ENCODE measurements at places on chromosomes 6 and 20.
A peak's percentile ranks its signal among the peaks of the same experiment; 100 is the strongest.

GRCh38 chr20:53500651-53501050 lies 93.0 kb downstream of the ZNF217 start:
- DNase-seq: no peak

DNA sequence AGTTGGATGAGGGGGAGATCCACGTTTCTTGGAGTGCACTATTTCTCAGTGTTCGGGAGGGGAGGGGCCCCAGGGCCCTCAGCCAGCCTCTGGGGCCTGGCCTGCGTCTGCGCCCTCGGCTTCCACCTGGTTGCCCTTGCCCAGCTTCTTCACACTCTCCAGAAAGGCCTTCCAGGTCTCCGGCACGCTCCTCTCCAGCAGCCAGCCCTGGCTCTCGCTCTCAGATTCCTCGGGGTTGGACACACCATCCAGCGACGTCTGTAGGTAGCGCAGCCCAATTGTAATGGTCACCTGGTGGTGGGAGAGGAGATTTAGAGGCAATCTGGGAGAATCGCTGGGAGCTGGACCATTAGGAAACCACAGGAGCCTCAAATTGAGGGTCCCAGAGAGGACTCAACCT lies 24.2 kb downstream of the PRPH2 start:
- DNase-seq: no peak

- no peak for DNase-seq
These were observed 648.0 kb upstream of the GJE1 start for GRCh38 chr6:141484711-141485110.

- peak; percentile 61 for DNase-seq
These were observed 2.8 kb upstream of the KCNQ2 start for GRCh38 chr20:63475209-63475608.

DNA sequence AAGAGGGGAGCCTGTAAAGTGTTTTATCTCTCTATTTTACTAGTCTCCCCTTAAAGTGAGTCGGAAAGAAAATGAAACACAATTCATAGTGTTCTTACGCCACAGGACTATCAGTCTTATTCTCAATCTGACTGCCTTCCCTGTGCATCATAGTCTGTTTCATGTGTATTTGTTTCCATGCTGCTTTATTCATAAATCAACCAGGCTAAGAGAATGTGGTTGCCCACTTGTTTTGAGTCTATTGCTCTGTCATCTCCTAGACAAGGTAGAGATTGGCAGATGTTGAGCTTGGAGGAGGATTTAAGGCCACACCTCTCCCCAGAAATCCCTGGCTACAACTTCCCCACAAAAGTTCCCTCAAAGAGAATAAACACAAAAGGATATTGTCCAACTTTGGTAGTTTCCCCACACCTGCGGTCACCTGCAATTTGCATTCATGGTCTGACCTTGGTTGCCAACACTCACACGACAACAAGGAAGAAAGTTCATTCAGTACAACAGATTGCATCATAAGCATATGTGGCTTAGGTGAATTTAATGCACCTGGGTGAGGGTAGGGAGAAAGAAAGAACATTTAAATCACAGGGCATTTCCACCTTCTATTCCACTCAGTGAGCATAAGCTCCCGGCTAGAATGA lies 167.1 kb upstream of the FBXL4 start:
- no peak for DNase-seq

DNA sequence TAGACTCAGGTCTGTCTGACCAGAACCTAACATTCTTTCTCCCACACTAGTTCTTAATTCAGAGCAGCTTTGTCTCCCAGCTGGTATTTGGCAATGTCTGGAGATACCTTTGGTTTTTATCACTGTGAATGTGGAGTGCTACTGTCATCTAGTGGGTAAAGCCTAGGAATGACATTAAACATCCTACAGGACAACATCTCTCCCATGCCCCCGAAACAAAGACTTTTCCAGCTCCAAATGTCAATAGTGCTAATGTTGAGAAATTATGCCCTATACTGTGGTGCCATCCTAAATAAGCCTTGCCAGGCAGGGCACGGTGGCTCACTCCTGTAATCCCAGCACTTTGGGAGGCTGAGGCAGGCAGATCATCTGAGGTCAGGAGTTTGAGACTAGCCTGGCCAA lies 4.2 kb upstream of the TTPAL start:
- DNase-seq: no peak

DNA sequence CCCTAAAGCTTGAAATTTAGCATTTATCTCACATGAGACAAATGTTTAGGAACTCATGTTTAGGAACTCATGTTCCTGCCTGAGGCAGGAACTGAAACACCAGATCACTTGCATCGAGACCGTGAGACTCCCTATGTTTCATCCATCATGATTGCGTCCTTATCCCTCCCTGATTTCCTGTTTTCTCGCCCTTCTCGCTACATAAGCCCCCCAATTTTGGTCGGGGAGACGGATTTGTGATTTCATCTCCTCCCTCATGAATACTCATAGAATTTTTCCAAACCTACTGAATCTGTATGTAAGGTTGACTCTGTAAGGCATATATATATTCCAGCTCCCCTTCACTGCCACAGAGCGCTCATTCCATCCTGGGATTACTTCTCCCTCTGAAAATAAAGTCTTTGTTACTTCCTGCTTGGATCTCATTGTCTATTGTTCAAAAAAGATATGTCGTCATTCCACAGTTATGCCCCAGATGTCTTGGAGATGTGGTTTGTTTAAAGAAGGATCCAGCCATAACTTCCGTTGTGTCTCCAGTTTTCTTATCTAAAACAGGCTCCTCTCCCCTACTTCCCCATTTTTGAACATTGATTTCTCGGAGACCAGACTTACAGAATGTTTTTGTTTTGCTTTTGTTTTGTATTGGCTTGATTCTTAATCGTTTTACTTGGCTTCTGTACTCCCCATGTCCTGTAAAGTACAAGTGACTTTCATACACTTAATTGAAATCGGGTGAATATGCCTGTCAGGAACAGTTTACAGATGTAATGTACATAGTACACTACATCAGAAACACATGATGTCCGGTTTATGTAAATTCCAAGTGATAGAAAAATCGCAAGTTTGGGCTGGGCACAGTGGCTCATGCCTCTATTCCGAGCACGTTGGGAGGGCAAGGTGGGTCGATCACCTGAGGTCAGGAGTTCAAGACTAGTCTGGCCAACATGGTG lies 118.7 kb downstream of the HFE start:
- DNase-seq: no peak

DNA sequence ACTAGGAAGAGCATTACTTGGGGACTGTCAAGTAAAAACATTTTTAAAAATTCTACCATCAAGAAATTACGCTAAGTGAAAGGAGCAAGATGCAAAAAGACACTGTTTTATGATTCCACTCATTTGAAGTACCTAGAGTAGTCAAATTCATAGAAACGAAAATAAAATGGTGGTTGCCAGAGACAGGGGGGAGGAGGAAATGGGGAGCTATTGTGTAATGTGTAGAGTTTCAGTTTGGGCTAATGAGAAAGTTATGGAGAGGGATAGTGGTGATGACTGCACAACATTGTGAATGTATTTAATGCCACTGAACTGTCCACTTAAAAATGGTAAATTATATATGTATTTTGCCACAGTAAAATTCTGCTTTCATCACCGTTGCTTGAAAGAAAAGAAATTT lies 83.8 kb downstream of the UST start:
- DNase-seq: no peak

DNA sequence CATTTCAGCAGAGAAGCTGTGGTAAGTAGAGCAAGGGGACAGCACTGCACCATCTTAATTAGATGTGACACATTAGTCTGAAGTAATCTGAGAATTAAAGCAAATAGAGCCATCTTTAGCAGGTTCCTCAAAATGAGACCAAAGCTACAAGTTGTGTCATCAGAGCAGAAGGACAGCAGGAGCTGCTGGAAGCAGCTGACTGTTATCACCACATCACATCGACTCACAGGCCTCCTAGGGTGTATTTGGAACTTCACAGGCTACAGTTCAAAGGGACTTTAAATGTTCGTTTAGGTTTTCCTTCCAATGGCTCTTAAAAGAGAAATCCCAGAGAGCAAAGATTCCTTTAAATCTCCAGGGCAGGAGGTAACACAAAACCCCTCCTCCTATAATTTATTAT lies 69.5 kb downstream of the LCA5 start:
- no peak for DNase-seq

DNA sequence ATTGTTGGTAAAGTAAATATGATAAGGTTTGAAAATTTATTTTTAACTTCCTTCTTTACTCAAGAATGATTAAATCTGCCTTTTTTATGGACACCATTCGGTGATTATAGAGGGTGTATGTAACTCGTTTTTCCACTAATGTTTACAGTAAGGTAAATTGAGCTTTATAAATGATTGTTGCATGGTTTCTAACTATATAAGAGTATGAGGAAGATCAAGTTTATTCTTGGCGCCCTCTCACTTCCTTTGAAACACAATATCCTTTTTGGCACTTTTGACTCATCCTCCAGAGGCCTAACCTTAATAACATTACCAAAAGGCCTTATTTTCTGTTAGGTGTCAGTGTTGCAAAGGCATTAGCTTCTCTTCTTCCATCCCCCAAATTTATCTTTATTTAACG lies 41.8 kb upstream of the MTRF1L start:
- no peak for DNase-seq

DNA sequence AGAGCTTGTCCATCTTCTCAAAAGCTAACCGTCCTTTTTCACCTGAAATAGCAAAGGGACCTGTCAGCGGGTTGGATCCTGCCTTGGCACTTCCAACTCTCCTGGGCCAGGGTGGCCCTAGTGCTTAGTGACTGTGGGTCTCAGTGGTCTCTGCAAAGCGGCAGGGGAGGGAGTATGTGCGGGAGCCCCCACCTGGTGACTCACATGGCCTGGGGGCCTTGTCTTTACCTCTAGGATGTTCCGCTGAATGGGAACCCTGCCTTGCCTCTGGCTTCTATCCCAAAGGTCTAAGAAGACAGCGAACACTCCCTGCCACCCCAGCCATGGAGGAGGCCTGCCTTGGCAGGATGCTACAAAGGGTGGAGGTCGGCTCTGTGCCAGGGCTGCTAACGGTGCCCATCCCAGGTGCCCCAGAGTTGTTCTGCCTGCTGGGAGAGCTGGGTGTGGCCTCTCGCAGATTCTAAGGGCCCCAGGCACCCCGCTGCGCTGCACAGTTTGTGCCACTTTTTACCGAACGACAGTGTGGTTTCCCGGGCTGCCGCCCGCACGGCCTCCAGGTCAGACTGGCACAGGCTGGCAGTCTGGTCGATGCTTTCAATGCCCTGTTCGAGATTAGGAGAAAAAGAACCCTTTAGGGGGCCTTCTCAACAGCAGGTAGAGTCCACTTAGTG lies 77.2 kb downstream of the PTPN1 start:
- DNase-seq: no peak

- DNase-seq: no peak
These were observed 49.2 kb upstream of the CST5 start for GRCh38 chr20:23928788-23929187.

DNA sequence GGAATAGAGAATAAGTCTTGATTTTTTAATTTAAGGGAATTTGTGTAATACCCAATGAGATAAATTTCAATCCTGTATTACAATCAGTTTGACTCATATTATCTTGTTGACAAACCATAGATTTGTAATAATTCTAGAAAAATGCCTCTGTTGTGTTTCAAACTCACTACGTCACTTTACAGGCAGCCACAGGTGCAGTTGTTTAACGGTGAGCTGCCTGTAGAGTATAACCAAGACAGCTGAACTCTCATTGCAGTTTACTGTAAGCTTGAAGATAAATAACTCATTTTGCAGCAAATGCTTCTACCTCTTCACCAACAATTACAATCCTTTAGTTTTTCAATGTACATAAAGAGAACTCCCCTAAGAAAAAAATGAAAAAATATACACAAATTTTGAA lies 114.3 kb downstream of the PRKN start:
- DNase-seq: no peak

DNA sequence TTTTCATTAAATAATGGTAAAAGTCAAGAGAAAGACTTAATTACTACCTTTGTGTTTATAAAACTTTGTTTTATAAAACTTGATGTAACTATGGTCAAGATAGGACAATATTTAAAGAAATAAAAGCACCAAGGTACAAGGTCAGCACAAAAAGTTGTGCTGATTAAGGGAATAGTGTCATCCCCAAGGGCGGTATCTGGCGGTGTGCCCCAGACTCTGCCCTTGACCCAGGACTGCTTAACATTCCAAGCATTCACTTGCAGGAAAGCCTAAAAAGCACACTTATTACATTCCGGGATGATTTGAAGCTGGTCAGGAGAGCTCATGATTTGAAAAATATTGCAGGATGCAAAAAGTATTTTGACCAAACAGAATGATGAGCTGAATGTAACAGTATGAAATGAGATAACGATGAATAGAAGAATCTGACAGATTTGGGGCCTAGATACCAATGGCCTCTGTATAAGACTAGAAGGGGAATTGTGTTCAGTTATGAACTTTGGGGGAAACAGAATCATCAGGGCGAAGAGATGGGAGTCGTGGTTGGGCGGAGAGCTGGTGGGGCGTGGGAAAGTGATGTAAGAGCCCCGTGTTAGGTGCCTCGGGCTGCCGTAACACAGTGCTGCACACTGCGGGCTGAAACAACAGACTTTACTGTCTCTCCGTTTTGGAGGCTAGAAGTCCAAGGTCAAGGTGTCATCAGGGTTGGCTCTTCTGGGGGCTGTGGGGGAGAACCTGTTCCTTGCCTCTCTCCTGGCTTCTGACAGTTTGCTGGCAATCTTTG lies 77.2 kb downstream of the CDC5L start:
- no peak for DNase-seq

DNA sequence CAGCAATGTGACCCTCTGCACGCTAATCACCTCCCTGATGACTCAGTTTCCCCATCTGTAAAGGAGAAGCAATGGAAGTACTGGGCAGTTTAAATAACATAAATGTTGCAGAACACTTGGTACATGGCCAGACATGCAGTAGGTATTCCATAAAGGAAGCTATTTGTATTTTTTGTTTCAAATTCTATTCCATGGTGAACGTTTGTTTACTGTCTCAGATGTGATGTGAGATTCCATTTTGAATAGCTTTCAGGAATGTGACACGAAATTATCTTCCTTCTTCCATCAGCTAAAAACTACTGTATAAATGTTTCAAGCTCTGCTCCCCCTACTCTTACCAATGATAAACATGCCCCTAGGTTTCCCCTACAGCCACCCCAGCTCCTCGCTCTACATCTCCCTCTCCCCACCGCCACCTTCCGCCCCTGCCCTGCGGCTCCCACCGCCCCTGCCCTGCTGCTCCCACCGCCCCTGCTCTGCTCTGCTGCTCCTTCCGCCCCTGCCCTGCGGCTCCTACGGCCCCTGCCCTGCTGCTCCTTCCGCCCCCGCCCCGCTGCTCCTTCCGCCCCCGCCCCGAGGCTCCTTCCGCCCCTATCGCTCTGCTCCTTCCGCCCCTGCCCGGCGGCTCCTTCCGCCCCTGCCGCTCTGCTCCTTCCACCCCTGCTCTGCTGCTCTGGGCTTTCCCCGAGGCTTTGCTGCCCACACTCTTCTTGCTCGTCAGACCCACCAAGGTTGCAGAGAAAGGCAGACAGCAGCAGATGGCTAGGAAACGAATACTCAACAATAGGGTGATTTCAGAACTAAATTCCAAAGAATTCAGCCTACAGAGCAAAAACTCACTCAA lies 78.9 kb downstream of the THBS2 start:
- DNase-seq: no peak
